Naive thymus-derived CD8-positive, alpha-beta T cell (primary cell): ENCODE measurements at places on chromosomes 2 and 18. TPM values are rescaled to one million over a fixed set of nuclear protein-coding genes. Genes with fewer than 3 reads are reported as not detected.

DNA sequence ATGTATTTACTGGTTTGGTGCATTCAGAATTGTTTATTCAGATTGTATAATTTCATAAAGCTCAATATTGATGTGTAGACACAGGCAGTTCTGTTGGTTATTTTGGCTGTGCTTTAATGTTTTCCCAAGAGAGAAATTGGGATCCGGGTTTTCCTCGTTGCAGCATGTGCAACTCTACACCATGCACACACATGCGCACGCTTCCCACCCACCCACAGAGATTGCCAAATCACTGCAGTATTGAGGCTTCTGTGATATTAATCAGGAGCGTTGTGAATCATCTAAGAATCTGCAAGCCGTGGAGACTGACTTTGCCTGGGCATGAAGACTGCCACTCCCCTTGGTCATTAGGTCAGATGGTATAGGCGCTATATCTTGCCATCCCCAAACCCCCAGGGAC, 571.5 kb downstream of the SLC4A3 start:
- no peak for DNase-seq

RAPGEF4 gene
- not detected for polyA plus RNA-seq

DNA sequence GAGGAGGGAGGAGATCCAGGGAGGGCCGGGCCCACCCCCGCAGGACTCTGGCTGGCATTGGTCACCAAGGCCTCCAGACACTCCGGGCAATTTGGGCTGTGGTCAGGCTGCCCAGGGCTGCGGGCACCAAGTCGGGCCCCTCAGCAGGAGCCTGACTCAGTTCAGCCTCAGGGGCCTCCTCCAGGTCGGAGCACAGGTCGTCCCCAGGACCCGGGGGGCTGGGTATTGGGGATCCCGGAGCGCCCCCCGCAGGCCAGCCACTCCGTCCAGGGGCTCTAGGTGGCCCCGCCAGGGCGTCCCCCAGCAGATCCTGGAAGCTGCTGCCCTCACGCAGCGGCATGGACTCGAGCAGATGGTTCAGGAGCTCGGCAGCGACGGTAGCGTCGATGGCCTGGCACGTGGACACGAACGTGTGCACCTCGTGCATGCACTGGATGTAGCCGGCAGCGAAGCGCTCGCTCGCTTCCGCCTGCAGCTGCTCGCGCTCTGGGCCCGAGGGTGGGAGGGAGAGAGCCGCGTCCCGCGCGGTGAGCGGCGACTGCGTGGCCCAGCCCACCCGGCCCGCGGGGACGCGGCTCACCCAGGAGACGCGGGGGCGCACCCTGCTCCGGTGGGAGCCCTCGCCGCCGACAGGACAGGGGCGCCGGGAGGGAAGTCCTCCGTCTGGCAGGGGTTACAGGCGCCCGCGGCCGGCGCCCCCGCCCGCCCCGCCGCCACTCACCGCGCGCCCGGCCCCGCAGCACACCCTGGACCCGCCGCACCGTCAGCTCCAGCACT, 884 bp downstream of the HES6 start:
- peak; percentile 38 for DNase-seq

RGPD8 gene
- 0.68 TPM for polyA plus RNA-seq

NTSR2 gene
- polyA plus RNA-seq = not detected

- DNase-seq = no peak
Observed at GRCh38 chr2:175624211-175624761, 377.8 kb downstream of the LNPK start.

DYTN gene
- polyA plus RNA-seq = not detected

- no peak for DNase-seq
Observed at GRCh38 chr18:10454681-10455557, 484 bp downstream of the APCDD1 start.

GRCh38 chr2:237702441-237703391, 75.3 kb downstream of the LRRFIP1 start:
- DNase-seq = no peak

GRCh38 chr2:160175169-160176134, 24.6 kb downstream of the ITGB6 start:
- no peak for DNase-seq

- no peak for DNase-seq
Observed at GRCh38 chr2:43116988-43117387, 109.4 kb downstream of the ZFP36L2 start.

SMAD4 gene
- 48.6 TPM for polyA plus RNA-seq

ICA1L gene
- 3.5 TPM for polyA plus RNA-seq

ME2 gene
- 39.0 TPM for polyA plus RNA-seq

OTOF gene
- polyA plus RNA-seq = 0.23 TPM

TXNL4A gene
- 213 TPM for polyA plus RNA-seq
